ENCODE measurements at places on chromosomes 4 and X.

DNA sequence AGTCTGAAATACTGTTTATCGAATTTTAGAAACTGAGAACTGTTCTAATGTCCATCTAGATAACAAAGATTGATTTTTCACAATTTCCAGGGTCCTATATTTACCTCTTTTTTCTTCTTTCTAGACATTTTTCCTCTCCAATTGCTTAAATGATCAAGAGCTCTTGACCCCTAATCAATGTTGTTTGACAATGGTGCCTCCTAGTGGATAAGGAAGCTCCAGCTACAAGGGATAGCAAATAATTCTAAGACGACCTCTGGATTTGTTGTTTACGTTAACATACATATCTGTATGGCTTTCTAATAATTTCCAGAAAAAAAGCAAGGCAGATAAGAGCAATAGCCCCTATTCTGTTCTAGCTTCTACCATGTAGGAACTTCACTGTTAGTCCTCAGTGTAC lies 35.8 kb downstream of the GPR82 start:
- no peak overlapping the region for H3K4me3 ChIP-seq
- peaks cover 1% of the 10 kb centered on the region for H3K36me3 ChIP-seq
- no peak for DNase-seq
- no peaks in the 10 kb centered on the region for H3K27me3 ChIP-seq
- H3K4me1 ChIP-seq, result peaks cover 4% of the 10 kb centered on the region

- peak overlapping the region; percentile 81 for H3K27ac ChIP-seq
- peaks cover 17% of the 10 kb centered on the region for H3K4me1 ChIP-seq
- H3K4me3 ChIP-seq, result no peak overlapping the region
- H3K36me3 ChIP-seq, result no peaks in the 10 kb centered on the region
Measured at GRCh38 chrX:107542500-107542899, 85.8 kb upstream of the PRPS1 start.

DNA sequence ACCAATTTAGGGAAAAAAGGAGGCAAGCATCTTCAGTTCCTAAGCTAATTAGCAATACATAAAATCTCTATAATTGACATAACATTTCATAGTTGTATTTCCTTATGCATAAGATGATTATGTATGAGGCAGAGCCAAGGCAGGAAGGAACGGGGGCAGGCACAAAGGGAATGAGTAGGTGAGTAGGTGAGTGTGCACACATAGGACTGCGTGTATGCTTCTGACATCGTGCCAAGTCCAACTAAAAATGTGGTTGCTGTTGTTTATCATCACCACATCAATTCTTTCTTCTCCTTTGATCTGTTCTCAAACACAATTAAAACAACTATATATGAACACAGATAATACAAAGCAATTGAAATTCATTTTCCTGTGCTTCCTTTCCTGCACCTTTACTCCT lies 131.2 kb downstream of the UNC5C start:
- no peak overlapping the region for H3K27ac ChIP-seq
- H3K27me3 ChIP-seq, result no peaks in the 10 kb centered on the region
- no peak overlapping the region for H3K4me3 ChIP-seq
- no peak for DNase-seq

GRCh38 chr4:66564901-66565651 lies 894.8 kb upstream of the EPHA5 start:
- no peak overlapping the region for H3K4me3 ChIP-seq
- no peaks in the 10 kb centered on the region for H3K27me3 ChIP-seq
- peaks cover 6% of the 10 kb centered on the region for H3K4me1 ChIP-seq
- H3K27ac ChIP-seq, result no peak overlapping the region
- no peak for DNase-seq

GRCh38 chrX:106899276-106899675 lies 3.9 kb downstream of the RIPPLY1 start:
- peaks cover 2% of the 10 kb centered on the region for H3K4me1 ChIP-seq
- no peak overlapping the region for H3K4me3 ChIP-seq
- no peaks in the 10 kb centered on the region for H3K27me3 ChIP-seq
- no peak overlapping the region for H3K27ac ChIP-seq
- no peaks in the 10 kb centered on the region for H3K36me3 ChIP-seq
- no peak for DNase-seq

DNA sequence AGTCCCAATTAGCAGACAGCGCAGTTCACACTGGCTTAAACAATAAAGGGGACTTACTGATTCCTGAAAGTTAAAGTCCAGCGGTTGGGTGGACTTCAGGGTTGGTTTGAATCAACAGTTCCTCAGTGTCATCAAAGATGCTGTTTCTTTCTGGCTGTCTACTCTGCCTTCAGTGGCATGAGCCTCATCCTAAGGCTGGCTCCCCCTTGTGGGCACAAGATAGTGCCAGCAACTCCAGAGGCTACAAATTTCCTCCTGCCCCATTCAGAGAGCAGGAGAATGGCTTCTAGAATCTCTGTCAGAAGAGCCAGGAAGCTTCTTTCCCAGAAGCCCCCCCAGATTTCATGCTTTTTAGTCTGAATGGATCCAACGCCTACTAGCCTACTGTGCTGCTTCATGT lies 82.4 kb upstream of the MTM1 start:
- no peaks in the 10 kb centered on the region for H3K27me3 ChIP-seq
- no peaks in the 10 kb centered on the region for H3K4me1 ChIP-seq
- peaks cover 3% of the 10 kb centered on the region for H3K36me3 ChIP-seq
- H3K4me3 ChIP-seq, result no peak overlapping the region

GRCh38 chr4:170008371-170008770 lies 17.8 kb downstream of the MFAP3L start:
- H3K27ac ChIP-seq, result no peak overlapping the region
- H3K36me3 ChIP-seq, result peaks cover 1% of the 10 kb centered on the region
- H3K4me1 ChIP-seq, result no peaks in the 10 kb centered on the region
- H3K4me3 ChIP-seq, result no peak overlapping the region
- no peak for DNase-seq

GRCh38 chr4:1842993-1843448 lies 12.9 kb downstream of the LETM1 start:
- no peak overlapping the region for H3K4me3 ChIP-seq
- no peaks in the 10 kb centered on the region for H3K4me1 ChIP-seq
- H3K27ac ChIP-seq, result no peak overlapping the region

GRCh38 chrX:42602566-42602965 lies 175.4 kb downstream of the PPP1R2C start:
- H3K4me3 ChIP-seq, result no peak overlapping the region
- peaks cover 10% of the 10 kb centered on the region for H3K4me1 ChIP-seq
- no peak overlapping the region for H3K27ac ChIP-seq
- no peaks in the 10 kb centered on the region for H3K27me3 ChIP-seq

- no peaks in the 10 kb centered on the region for H3K27me3 ChIP-seq
- peaks cover 2% of the 10 kb centered on the region for H3K4me1 ChIP-seq
- H3K27ac ChIP-seq, result no peak overlapping the region
- H3K4me3 ChIP-seq, result no peak overlapping the region
Measured at GRCh38 chrX:120238933-120239332, 11.7 kb upstream of the ZBTB33 start.

DNA sequence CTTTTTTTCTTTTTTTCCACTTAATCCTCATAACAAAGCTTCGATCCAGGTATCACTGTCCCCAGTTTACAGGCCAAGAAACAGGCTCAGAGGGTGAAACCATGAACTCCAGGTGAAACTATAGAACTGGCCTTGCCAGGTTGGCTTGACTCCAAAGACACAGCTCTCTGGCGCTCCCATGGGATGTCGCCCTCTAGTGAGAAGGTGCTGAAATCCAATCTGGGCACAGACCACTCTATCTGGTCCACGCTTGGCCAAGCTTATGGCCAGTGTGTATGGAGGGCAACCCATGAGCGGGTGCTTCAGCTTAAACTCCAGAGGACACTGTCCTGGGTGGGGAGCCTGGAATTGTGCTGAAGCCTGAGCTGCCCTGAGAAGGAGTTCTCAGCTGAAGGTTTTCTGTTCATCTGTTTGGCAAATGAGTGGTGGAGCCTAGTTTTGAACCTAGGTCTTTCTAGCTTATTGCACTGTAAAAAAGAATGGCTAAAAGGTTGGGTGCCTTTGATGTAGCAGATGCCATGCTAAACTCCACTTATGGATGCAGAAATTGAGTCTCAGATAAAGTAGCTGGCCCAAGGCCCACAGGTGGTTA lies 70.5 kb downstream of the SEL1L3 start:
- H3K27ac ChIP-seq, result no peak overlapping the region
- no peaks in the 10 kb centered on the region for H3K27me3 ChIP-seq
- H3K4me1 ChIP-seq, result peaks cover 8% of the 10 kb centered on the region

- H3K36me3 ChIP-seq, result no peaks in the 10 kb centered on the region
- no peak overlapping the region for H3K4me3 ChIP-seq
- H3K27ac ChIP-seq, result no peak overlapping the region
- DNase-seq, result no peak
- no peaks in the 10 kb centered on the region for H3K27me3 ChIP-seq
Measured at GRCh38 chrX:132267392-132267791, 48.1 kb upstream of the RAP2C start.

GRCh38 chrX:66046612-66047235 lies 6.8 kb upstream of the VSIG4 start:
- H3K4me3 ChIP-seq, result no peak overlapping the region
- DNase-seq, result no peak

- no peaks in the 10 kb centered on the region for H3K27me3 ChIP-seq
- no peak overlapping the region for H3K27ac ChIP-seq
- peaks cover 1% of the 10 kb centered on the region for H3K36me3 ChIP-seq
- no peak overlapping the region for H3K4me3 ChIP-seq
- DNase-seq, result no peak
Measured at GRCh38 chr4:56622176-56622575, 58.9 kb downstream of the HOPX start.

- DNase-seq, result peak; percentile 15
- no peaks in the 10 kb centered on the region for H3K36me3 ChIP-seq
- H3K27ac ChIP-seq, result no peak overlapping the region
- no peak overlapping the region for H3K4me3 ChIP-seq
Measured at GRCh38 chr4:146095091-146095690, 80.3 kb upstream of the LSM6 start.

- H3K27me3 ChIP-seq, result no peaks in the 10 kb centered on the region
- no peak overlapping the region for H3K4me3 ChIP-seq
- H3K36me3 ChIP-seq, result peaks cover 2% of the 10 kb centered on the region
- peaks cover 23% of the 10 kb centered on the region for H3K4me1 ChIP-seq
- no peak for DNase-seq
Measured at GRCh38 chr4:40255393-40256281, 58.8 kb downstream of the RHOH start.

- peaks cover 21% of the 10 kb centered on the region for H3K27me3 ChIP-seq
- H3K4me3 ChIP-seq, result no peak overlapping the region
- no peak overlapping the region for H3K27ac ChIP-seq
- H3K4me1 ChIP-seq, result no peaks in the 10 kb centered on the region
- no peaks in the 10 kb centered on the region for H3K36me3 ChIP-seq
Measured at GRCh38 chr4:9893329-9894108, 112.1 kb downstream of the DRD5 start.

DNA sequence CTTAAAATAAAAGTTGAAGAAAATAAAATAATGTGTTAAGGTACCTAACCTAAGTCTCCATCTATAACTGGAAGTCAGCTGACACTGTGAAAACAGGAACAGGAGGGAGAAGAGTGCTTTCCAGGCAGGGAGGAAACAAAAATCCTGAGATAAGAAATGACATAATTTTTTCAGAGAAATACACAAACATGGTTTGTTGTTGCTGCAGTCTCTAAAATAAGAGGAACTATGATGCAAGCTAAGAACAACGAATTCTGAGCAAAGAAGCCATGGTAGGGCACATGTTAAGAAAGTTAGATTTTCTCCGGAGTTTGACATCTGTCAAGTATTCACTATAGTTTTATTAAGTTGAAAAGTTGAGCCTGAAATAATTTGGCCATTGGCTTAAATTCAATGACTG lies 26.9 kb downstream of the PAPSS1 start:
- peaks cover 9% of the 10 kb centered on the region for H3K4me1 ChIP-seq
- H3K27ac ChIP-seq, result no peak overlapping the region
- no peak for DNase-seq
- H3K27me3 ChIP-seq, result no peaks in the 10 kb centered on the region
- peaks cover 42% of the 10 kb centered on the region for H3K36me3 ChIP-seq
- no peak overlapping the region for H3K4me3 ChIP-seq

- no peak overlapping the region for H3K27ac ChIP-seq
- H3K4me3 ChIP-seq, result no peak overlapping the region
- H3K27me3 ChIP-seq, result no peaks in the 10 kb centered on the region
- peaks cover 1% of the 10 kb centered on the region for H3K4me1 ChIP-seq
- DNase-seq, result no peak
Measured at GRCh38 chrX:32894679-32895078, 316.7 kb downstream of the DMD start.

GRCh38 chr4:184166736-184167135 lies 50.9 kb downstream of the ENPP6 start:
- no peak overlapping the region for H3K27ac ChIP-seq
- H3K4me1 ChIP-seq, result peaks cover 2% of the 10 kb centered on the region
- DNase-seq, result no peak
- H3K36me3 ChIP-seq, result no peaks in the 10 kb centered on the region
- H3K27me3 ChIP-seq, result peaks cover 73% of the 10 kb centered on the region
- no peak overlapping the region for H3K4me3 ChIP-seq

- no peak overlapping the region for H3K4me3 ChIP-seq
- DNase-seq, result no peak
- H3K27me3 ChIP-seq, result no peaks in the 10 kb centered on the region
Measured at GRCh38 chr4:52718123-52718522, 33.1 kb downstream of the ERVMER34-1 start.

DNA sequence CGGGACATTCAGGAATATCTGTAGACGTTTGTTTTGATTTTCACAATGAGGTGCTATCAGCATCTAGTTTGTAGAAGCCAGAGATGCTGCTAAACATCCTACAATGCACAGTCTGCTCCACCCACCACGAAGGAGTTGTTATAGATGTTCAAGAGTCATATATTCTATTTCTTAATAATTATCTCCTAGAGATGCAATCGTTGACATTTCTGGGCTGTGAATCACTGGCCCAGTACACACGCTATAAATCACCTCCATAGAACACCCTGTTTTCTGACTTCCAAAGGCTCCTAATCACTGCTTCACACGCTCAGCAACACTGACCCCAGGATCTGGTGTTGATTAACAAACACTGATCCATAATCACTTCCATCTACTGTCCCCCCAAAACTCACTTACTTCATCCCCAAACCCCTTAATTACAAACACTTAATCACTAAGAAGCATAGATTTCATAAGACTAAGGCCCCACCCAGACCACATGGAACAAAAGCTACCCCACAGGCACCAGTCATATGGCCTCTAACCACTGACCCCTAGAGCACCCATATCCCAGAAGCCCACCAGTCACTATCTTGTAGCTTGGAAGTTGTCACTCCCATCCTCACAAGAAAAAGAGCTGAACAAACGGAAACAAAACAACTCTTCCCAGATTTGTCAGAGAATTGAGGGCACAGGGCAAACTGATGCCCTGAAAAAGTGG lies 31.7 kb upstream of the ZNF41 start:
- H3K4me3 ChIP-seq, result no peak overlapping the region
- peaks cover 17% of the 10 kb centered on the region for H3K27me3 ChIP-seq
- no peaks in the 10 kb centered on the region for H3K36me3 ChIP-seq
- DNase-seq, result no peak

GRCh38 chr4:66062044-66062443 lies 391.8 kb upstream of the EPHA5 start:
- H3K4me1 ChIP-seq, result no peaks in the 10 kb centered on the region
- no peak overlapping the region for H3K4me3 ChIP-seq

GRCh38 chr4:84495794-84496261 lies 3.3 kb downstream of the NKX6-1 start:
- peaks cover 76% of the 10 kb centered on the region for H3K27me3 ChIP-seq
- H3K27ac ChIP-seq, result peak overlapping the region; percentile 89
- peak overlapping the region; percentile 93 for H3K4me3 ChIP-seq
- H3K4me1 ChIP-seq, result peaks cover 35% of the 10 kb centered on the region
- peaks cover 32% of the 10 kb centered on the region for H3K36me3 ChIP-seq

All from progenitor cell of endocrine pancreas (in vitro differentiated cells).